ENCODE measurements at places on chromosomes 6 and 20.

DNA sequence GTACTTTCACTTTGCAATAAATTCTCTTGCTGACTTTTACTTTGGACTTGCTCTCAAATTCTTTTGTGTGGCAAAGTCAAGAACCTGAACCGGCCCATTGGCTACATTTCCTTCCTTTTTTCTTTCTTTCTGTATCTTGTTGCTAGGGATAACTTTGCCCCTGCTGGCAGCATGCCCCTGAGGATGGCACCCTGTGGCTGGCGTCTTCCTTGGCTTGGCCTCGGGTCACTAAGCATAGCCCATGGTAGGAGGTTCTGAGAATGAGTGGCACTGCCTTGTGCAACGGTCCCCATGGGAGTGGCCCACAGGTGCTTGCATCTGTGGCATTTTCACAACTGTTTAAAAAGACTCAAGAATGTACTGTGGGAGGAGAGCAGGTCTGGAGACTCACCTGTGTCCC, 14.0 kb upstream of the HLA-F start:
- H3K4me1 ChIP-seq: no peaks in the 10 kb centered on the region
- no peak overlapping the region for H3K27ac ChIP-seq
- no peak overlapping the region for H3K4me3 ChIP-seq
- H3K27me3 ChIP-seq: no peaks in the 10 kb centered on the region

GRCh38 chr20:48724891-48725554, 102.8 kb downstream of the PREX1 start:
- H3K36me3 ChIP-seq: no peaks in the 10 kb centered on the region
- no peak overlapping the region for H3K4me3 ChIP-seq
- H3K27ac ChIP-seq: no peak overlapping the region
- no peaks in the 10 kb centered on the region for H3K27me3 ChIP-seq

DNA sequence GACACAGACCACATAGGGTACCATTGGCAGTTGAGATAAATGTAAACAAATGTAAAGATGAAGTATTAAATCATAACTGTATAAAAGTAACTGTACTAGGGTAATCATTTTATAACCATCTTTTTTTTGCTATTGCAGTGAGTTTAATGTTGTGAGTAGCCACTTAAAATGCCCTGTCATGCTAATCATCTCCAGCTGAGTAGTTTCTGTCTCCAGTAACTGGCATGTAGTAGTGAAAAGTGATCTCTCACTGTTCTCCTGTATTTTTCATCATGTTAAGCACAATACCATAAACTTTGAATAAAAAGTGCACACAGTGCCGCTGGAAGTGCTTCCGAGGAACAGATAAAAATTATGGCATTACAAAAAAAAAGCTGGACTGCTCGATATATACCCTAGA, 45.0 kb upstream of the OPRM1 start:
- DNase-seq: no peak
- no peaks in the 10 kb centered on the region for H3K36me3 ChIP-seq
- H3K27me3 ChIP-seq: no peaks in the 10 kb centered on the region
- H3K27ac ChIP-seq: no peak overlapping the region
- no peak overlapping the region for H3K4me3 ChIP-seq

GRCh38 chr6:105799056-105799455, 287.1 kb upstream of the PRDM1 start:
- DNase-seq: no peak
- H3K4me3 ChIP-seq: no peak overlapping the region
- no peaks in the 10 kb centered on the region for H3K27me3 ChIP-seq
- no peaks in the 10 kb centered on the region for H3K36me3 ChIP-seq

DNA sequence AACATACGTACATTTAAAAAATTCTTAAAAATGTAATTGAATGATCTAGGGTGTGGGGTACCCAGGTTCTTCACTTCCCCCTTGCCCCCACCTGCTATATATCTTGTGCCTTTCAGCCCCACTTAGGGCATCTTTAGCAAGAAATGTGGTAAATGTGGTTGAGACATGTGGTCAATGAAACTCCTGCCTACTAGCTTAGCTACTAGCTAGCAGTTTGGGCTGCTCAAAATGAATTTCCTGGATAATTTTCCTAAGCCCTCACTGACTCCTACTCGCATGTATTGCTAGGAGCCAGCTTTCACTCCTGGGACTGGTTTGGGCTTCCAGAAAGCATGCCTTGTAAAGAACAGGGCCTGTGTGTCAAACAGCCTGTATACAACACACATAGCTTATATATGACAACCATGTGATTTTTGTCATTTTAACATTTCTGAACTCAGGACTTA, 257.3 kb downstream of the ATXN1 start:
- DNase-seq: no peak
- no peaks in the 10 kb centered on the region for H3K27me3 ChIP-seq
- no peak overlapping the region for H3K27ac ChIP-seq
- H3K36me3 ChIP-seq: no peaks in the 10 kb centered on the region
- no peak overlapping the region for H3K4me3 ChIP-seq
- H3K4me1 ChIP-seq: peaks cover 23% of the 10 kb centered on the region

DNA sequence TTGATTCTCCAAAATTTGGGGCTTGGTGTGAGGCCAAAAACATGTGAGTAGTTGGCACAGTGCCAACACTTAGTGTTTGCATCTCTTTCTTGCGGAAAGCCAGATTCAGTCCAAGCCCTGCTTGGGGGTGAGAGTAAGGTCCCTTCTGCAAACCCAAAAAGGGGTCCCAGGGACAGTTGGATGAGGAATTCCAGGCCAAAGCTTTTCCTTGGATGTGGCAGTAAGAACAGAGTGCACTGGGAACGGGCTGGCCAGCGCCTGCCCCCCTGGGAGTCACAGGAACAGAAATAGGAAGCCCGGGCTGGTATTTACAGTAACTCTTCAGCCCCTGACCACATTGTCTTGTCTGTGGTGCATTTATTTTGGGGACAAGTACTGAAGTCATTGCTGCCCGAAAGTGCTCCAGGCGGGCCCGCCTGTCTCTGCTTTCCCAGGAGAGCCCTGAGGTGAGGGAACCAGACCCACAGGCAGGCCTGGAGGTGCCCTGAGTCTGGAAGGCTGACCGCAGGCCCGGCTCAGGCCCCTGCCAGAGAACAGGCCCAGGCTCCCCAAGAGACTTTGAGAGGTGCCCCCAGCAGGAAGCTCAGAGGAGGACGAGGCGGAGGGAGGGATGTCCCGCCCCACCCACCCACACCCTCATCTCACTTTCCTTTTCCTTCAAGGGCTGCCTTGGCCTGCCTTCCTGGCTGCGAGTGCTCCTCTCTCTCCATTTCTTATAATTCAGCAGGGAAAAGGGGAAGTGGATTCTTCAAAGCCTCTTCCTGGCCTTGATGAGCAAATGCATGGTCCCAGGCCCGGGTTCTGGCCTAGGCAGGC, 218.4 kb downstream of the MAFB start:
- no peaks in the 10 kb centered on the region for H3K36me3 ChIP-seq
- no peak overlapping the region for H3K4me3 ChIP-seq
- H3K27ac ChIP-seq: no peak overlapping the region
- DNase-seq: peak; percentile 46
- H3K27me3 ChIP-seq: no peaks in the 10 kb centered on the region

DNA sequence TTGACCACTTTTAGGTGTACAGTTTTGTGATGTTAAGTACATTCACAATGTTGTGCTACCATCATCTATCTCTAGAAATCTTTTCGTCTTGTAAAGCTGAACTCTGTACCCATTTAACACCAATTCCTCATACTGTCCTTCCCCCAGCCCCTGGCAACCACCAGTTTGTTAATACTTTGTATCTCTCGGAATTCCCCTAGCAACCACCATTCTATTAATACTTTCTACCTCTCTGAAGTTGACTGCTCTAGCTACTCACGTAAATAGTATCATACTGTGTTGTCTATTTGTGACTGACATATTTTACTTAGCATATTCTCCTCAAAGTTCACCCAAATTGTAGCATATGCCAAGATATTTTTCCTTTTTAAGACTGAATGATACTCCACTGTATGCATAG, 82.3 kb upstream of the CLDN20 start:
- H3K4me1 ChIP-seq: peaks cover 12% of the 10 kb centered on the region
- no peak overlapping the region for H3K27ac ChIP-seq
- no peaks in the 10 kb centered on the region for H3K36me3 ChIP-seq

GRCh38 chr20:3307078-3307477, 68.1 kb upstream of the SLC4A11 start:
- DNase-seq: peak; percentile 16
- no peak overlapping the region for H3K4me3 ChIP-seq
- H3K27me3 ChIP-seq: no peaks in the 10 kb centered on the region
- no peaks in the 10 kb centered on the region for H3K4me1 ChIP-seq
- H3K27ac ChIP-seq: no peak overlapping the region
- H3K36me3 ChIP-seq: no peaks in the 10 kb centered on the region

- H3K36me3 ChIP-seq: no peaks in the 10 kb centered on the region
- peak overlapping the region; percentile 64 for H3K4me3 ChIP-seq
- no peak overlapping the region for H3K27ac ChIP-seq
- no peaks in the 10 kb centered on the region for H3K27me3 ChIP-seq
Observed at GRCh38 chr20:17504898-17505635, 26.1 kb downstream of the BFSP1 start.

DNA sequence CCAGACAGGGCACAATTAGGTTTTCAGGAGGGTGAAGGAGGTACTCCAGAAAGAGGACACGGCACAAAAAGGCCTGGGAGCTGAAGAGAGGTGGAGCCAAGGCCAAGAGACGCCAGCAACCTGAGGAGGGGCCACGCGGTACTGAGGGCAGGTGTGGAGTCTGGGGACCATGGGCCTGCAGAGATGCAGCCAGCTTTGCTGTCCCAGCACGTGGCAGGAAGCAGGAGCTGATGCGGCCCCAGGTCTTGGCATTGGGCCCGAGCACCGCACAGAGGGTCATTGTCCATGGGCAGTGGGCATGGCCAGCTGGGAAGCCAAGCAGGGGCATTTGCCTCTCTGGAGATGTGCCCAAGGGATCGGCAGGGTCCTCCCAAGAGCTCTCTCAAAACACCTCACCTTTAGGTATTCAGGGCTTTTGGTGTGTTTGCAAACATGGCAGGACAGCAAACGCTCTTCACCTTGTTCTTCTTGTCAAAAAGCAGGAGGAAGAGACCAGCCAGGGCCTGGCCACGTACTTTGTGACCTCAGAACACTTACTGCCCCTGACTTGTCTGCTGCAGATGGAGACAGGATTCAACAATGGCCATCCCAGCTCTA, 1.4 kb upstream of the BPIFB1 start:
- H3K4me1 ChIP-seq: no peaks in the 10 kb centered on the region
- DNase-seq: no peak
- no peak overlapping the region for H3K27ac ChIP-seq
- no peaks in the 10 kb centered on the region for H3K36me3 ChIP-seq
- no peaks in the 10 kb centered on the region for H3K27me3 ChIP-seq
- no peak overlapping the region for H3K4me3 ChIP-seq

GRCh38 chr6:347232-347631, 44.3 kb upstream of the IRF4 start:
- H3K36me3 ChIP-seq: no peaks in the 10 kb centered on the region
- H3K27ac ChIP-seq: no peak overlapping the region
- peaks cover 17% of the 10 kb centered on the region for H3K4me1 ChIP-seq
- peak; percentile 70 for DNase-seq
- no peak overlapping the region for H3K4me3 ChIP-seq
- no peaks in the 10 kb centered on the region for H3K27me3 ChIP-seq

GRCh38 chr6:88013015-88013414, 34.6 kb upstream of the SPACA1 start:
- no peaks in the 10 kb centered on the region for H3K27me3 ChIP-seq
- H3K36me3 ChIP-seq: no peaks in the 10 kb centered on the region
- no peak overlapping the region for H3K27ac ChIP-seq
- peaks cover 13% of the 10 kb centered on the region for H3K4me1 ChIP-seq

DNA sequence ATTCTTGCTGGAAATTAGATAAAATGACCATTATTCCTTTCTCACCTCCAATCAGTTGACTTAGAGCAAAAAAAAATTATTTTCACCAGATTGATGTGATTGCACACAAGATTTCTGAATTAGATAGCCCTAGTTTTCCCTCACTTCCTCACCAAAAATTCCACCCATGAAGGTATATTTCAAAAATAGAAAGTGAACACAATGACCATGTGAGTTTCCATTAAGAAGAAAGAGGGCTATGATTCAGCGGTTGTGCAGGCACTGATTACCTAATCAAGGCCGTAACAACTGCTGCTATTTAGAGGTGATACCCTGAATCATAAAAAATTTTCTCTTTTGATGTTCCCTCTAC, 19.5 kb upstream of the RALGAPA2 start:
- H3K27ac ChIP-seq: no peak overlapping the region
- H3K36me3 ChIP-seq: no peaks in the 10 kb centered on the region
- H3K4me3 ChIP-seq: no peak overlapping the region
- no peak for DNase-seq
- H3K27me3 ChIP-seq: 0 out of 2 replicates have a peak, but pooled peaks cover 5% of the 10 kb centered on the region
- no peaks in the 10 kb centered on the region for H3K4me1 ChIP-seq

GRCh38 chr6:34512738-34513115, 43.4 kb downstream of the SPDEF start:
- H3K27me3 ChIP-seq: no peaks in the 10 kb centered on the region
- H3K4me1 ChIP-seq: no peaks in the 10 kb centered on the region
- H3K36me3 ChIP-seq: no peaks in the 10 kb centered on the region

DNA sequence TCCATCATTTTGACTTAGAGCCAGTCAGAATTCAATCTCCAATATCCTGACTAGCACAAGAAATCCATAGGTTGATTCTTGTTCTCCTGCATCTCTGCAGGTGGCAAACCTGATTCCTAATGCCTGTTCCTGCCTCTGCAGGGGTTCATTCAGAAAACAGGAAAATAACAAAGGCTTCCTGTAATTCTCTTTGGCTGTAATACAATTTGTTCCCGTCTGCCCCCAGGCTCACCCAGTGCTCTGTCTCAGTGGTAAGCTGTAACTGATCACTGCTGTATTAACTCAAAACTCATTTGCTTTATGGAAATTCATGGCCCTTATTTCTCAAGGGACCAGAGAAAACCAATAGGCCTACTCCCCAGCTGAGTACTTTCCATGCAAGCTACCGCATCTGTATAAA, 88.6 kb downstream of the OPRM1 start:
- H3K27me3 ChIP-seq: no peaks in the 10 kb centered on the region
- DNase-seq: no peak
- H3K4me1 ChIP-seq: no peaks in the 10 kb centered on the region
- H3K27ac ChIP-seq: no peak overlapping the region
- H3K4me3 ChIP-seq: no peak overlapping the region

- H3K27ac ChIP-seq: no peak overlapping the region
- H3K4me1 ChIP-seq: no peaks in the 10 kb centered on the region
- no peak for DNase-seq
- no peak overlapping the region for H3K4me3 ChIP-seq
- H3K36me3 ChIP-seq: no peaks in the 10 kb centered on the region
Observed at GRCh38 chr20:1232286-1233111, 6.7 kb downstream of the RAD21L1 start.

DNA sequence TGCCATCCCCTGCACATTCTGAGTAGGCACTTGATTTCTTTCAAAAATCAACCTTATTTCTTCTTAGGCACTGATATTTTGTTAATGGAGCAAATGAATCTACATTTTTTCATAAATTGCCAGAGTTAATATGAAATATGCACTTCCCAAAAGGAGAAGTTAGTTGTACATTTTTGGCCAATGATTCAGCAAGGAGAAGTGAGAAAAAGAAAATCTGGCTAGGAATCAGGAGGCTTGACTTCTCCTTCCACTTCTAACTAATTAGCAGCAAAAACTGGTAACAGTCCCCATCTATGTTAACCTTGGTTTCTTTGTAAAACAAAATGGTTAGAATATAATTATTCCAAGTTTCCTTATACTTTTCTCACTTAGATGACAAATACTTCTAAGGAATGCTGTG, 7.0 kb upstream of the DSE start:
- H3K4me3 ChIP-seq: no peak overlapping the region
- H3K27ac ChIP-seq: no peak overlapping the region

- H3K27ac ChIP-seq: no peak overlapping the region
- H3K36me3 ChIP-seq: no peaks in the 10 kb centered on the region
- no peaks in the 10 kb centered on the region for H3K27me3 ChIP-seq
- DNase-seq: no peak
Observed at GRCh38 chr6:131819572-131820124, 11.8 kb downstream of the ENPP1 start.

- peaks cover 7% of the 10 kb centered on the region for H3K36me3 ChIP-seq
- H3K27me3 ChIP-seq: no peaks in the 10 kb centered on the region
- H3K27ac ChIP-seq: no peak overlapping the region
- DNase-seq: no peak
Observed at GRCh38 chr6:32117461-32117860, 8.3 kb upstream of the TNXB start.
